Endothelial cell of umbilical vein (primary cell): ENCODE measurements at places on chromosomes 2 and 18.

DNA sequence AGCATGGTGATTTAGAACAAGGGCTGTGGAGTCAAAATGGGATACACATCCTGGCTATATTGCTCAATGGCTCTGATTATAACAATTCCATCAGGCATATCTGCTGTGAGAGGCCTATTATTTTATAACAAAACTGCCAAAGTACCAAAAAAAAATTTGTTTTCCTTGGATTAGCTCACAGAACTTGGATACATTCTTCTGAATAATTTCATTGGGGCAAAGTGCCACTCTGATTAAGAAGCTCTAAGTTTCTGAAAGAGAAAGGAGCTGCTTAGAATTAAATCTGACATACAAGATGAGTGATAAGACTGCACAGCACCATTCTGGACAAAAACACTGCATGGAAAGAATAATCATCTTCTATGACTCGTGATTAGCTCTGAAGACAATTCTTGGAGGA, 85.7 kb downstream of the SMC6 start:
- no peak for DNase-seq

- DNase-seq = no peak
These were observed 92.0 kb downstream of the POU3F3 start for GRCh38 chr2:104945866-104946265.

GRCh38 chr2:120764991-120765677, 29.5 kb downstream of the GLI2 start:
- DNase-seq = peak; percentile 4

DNA sequence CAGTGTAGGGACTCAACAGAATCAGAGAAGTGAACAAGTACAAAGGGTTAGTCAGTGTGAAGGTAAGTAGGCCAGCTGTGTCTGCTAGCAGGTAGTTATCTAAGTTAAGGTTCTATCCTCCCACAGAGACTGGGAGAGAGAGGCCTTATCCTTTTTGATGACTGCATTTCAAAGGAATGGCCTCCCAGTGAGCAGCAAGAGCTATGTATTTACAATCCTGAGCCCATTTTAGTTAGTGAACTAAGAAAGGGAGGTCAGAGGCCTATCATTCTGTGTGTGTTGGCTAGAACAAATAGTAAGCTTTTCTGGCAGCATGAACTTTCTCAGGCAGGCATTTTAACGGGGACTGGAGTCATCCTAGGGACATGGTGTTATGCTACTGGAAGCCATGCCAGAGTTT, 182.9 kb downstream of the VWC2L start:
- DNase-seq = no peak

GRCh38 chr2:213678437-213679218, 394.4 kb downstream of the SPAG16 start:
- no peak for DNase-seq

- no peak for DNase-seq
These were observed 135.2 kb downstream of the HRH4 start for GRCh38 chr18:24595561-24596031.

DNA sequence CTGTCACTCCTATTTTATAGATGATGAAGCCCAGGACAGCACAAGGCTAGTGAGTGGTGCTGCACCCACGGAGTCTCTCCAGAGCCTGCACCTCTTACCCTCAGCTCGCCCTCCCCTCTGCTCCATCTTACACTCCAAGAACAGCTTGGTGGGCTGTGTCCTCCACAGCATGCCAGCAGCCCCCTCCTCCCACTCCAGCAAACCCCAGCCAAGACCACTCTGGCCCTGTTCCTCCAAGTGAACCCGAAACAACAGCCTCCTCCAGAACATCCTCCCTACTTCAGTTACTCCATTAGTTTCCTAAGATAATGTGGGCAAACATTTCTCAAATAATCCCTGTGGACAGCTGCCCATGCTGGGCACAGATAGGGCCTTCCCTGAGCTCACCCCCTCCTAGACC, 62.7 kb upstream of the KLF7 start:
- no peak for DNase-seq

- DNase-seq = no peak
These were observed 32.4 kb downstream of the SLC35F5 start for GRCh38 chr2:113724010-113724409.

DNA sequence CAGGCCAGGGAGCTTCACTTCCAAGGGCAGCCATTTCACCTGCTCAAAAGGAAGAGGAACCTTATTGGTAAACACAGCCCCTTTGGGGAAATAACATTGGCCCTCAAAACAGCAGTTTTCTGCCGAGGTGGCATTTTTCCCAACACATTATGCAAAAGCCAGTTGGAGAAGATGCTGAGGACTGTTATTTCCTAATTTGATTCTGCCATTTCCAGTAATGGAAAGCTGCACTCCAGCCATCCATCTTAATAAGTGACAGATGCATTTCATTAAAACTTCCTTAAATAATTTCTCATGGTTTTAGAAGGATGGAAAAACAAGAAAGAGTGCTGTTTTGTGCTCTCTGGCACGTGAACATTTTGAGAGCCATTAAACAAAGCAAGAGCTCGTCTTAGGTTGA, 55.9 kb upstream of the ALK start:
- DNase-seq = no peak

DNA sequence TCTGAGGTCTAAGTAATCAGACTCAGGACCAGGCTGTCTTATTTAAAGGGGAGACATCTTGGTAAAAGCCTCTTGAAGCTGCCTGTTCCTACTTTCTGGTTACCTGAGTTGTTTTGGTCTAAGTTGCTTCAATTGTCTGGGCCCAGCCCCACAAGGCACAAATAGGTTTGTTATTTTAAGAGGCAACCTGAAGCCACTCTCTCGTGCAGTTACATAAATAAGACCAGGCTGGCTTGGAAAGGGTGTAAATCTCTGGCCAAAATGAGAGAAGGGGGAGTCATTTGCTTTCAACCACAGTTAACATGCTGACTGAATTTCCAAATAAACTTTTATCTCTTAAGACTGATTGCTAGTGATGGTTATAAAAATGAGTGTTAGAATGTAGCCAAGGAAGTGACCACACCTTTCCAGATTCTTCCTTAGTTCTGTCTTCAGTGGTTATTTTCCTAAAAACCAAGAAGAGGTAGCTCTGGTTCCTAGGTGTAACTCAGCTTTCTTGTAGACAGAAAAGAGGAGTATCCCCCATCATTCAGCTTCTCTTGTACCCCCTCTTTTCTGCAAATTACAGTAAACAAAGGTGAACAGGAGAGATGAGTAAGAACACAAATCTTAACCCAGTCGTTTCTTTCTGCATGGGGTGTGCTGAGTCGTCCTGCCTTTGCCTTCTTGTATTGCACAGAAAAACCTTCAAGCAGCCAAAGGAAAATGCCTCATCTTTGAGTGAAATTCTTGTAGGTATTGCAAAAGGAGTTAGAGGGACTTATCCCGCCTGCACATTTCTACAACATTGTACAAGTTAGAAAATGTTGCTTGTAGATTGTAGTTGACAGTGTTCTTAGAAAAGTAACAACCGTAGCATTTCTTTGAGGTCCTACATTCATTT, 161.5 kb upstream of the NT5C1B start:
- no peak for DNase-seq

DNA sequence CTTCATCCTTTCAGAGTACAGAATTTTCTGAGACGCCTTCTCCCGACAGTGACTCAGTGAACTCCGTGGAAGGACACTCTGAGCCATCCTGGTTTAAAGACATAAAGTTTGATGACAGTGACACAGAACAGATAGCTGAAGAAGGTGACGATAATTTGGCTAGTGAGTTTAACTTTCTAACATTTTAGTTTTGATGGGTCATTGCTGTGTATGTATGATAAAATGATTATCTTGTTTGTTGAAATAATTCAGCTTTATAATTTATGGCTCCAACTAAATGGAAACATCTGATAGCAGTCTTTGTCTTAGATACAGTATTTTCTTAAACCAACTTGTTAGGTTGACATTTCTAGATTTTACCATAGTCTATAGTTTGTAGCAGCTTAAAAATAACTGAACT, 38.1 kb downstream of the PIKFYVE start:
- DNase-seq = no peak

DNA sequence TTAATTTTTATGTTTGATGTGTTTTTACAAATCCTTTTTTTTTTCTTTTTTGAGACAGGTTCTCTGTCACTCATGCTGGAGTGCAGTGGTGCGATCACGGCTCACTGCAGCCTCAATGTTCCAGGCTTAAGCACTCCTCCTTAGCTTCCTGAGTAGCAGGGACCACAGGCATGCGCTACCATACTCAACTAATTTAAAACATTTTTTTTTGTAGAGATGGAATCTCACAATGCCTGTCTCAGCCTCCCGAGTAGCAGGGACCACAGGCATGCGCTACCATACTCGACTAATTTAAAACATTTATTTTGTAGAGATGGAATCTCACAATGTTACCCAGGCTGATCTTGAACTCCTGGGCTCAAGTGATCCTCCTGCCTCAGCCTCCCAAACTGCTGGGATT, 3.2 kb downstream of the NOTO start:
- no peak for DNase-seq

DNA sequence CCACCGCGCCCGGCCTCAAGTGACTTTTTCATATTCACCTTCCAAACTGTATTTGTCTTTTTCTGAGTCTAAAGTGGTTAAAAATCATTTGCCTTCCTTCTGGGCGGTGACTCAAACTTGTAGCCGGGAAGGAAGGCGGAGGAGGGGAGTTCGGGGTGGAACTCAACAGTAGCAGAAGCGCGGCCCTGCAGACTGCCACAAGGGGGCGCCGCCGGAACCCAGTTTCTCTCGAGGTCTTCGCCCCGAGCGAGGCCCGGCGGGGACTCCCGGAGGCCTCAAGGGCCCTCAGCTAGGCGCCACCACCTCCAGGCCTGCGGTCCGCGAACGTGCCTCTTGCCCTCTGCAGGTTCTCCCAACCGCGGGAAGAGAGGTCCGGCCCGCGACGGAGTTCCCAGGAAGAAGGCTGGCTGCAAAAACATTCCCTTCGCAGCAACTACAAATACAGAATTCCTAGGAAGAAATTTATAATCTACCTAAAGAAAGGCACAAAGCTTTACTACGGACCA, 16.8 kb upstream of the ITM2C start:
- peak; percentile 78 for DNase-seq

DNA sequence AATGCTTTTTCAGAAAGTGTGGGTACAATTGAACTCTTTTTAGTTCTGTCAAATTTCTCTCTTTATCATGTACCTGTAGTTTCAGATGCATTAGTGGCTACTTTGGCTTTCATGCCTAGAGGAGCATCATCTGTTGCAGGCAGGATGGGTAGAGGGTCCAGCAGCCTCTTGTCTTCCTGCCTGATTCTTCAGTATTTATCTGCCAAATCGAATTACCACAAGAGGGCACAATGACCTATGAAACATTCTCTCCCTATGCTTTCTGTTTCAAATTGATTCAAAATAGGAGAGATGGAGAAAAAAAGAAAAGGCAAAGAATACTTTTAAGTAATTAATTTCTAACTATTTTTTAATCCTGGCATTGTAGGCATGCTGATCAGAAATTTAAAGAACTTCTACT, 477.2 kb downstream of the TRIB2 start:
- DNase-seq = no peak

DNA sequence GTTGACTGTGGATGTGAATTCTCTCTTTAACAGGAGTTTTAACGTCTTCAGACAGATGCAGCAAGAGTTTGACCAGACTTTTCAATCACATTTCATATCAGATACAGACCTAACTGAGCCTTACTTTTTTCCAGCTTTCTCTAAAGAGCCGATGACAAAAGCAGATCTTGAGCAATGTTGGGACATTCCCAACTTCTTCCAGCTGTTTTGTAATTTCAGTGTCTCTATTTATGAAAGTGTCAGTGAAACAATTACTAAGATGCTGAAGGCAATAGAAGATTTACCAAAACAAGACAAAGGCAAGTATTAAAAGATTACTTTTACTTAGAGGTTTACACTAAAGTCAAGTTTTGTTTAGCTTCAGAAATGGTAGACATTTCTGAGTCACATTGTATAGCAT, 30.2 kb upstream of the TYMS start:
- DNase-seq = no peak

GRCh38 chr2:214989187-214989586, 149.2 kb downstream of the ABCA12 start:
- DNase-seq = no peak

DNA sequence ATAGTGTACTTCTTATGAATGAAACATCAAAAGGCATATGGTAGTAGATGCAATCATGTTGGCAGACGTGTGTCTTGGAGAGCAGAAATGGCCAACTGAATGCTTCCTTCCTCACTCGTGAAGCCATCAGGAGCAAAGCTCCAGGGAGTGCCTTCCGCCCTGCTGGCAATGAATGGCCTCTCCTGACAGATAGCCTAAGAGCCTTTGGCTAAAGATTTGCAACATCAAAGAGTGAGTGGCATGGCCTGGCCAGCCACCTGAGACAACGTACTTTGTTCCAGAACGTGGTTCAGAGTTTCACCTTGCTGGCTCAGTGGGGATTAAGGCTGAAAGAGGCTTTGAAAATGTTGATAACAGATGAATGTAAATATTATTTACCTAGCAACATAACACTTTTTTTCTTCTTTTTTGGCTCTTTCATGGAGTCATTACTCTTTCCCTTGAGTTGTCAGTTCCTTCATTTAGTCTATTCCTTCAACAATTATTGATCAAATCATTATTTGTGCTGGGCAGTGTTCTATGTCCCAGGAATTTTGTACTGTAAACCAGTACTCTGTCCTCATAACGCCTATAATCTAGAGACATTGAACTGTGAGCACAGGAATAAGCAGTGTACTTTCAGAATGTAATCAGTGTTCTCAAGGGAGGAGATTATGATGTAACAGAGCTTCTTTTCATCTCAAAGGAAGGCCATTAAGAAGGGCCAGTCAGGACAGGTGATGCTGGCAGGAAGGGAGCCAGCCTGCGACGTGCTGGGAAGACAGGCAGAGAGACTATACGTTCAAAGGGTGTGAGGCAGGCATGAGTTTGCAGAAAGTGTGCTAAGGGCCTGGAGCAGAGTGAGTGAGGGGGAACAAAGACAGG, 59.4 kb upstream of the SH3RF3 start:
- DNase-seq = no peak

DNA sequence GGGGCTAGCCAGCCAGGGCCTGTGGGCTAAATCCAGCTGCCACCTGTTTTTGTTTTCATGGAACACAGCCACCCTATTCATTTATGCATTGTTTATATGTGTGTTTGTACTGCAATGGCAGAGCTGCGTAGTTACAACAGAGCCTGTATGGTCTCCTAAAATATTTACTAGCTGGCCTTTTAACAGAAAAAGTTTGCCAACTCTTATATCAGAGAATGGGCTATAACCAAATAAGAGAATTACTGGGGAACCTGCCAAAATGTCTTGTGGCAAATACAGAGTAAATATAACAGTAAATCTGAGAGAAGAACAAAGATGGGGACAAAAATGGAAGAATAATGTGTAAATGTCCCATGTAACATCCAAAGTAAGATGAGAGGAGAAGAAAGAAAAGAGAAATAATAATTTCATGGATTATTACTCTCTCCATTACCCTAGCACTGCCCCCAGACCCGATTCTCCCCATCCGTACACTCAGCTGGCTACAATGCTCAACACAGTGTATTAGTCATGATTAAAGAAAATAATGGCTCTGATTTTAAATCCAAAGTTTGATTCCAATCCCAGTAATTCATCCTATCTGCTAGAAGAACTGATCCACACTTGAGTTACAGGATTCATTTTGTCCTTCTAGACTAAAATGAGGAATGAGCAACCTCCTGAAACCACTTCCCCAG, 249.3 kb downstream of the LRATD1 start:
- DNase-seq = no peak

GRCh38 chr2:42921721-42922120, 129.3 kb upstream of the HAAO start:
- DNase-seq = no peak

GRCh38 chr2:182715121-182715891, 751 bp upstream of the DNAJC10 start:
- no peak for DNase-seq

GRCh38 chr18:8208716-8209115, 400.5 kb upstream of the RAB12 start:
- DNase-seq = no peak

- DNase-seq = no peak
These were observed 125.8 kb downstream of the VWC2L start for GRCh38 chr2:214536625-214537024.
